ENCODE measurements at places on chromosomes 4 and X.

DNA sequence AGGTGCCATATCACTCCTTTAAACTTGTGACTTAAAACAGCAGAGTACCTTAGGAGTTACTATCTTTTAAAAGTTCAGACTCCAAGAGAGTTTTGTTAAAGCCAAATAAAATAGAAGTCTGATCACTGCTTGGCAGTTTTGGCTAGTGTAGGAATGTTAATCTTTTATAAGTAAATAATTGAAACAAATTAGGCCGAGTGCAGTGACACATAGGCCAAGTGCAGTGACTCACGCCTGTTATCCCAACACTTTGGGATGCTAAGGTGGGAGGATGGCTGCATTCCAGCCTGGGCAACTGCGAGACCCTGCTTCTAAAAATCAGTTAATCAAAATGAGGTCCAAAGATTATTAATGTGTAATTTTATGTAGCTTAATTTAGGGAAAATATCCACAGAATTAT, 37.2 kb downstream of the WDR44 start:
- DNase-seq: no peak

- no peak for DNase-seq
Measured at GRCh38 chr4:54659313-54659712, 1.6 kb downstream of the KIT start.

DNA sequence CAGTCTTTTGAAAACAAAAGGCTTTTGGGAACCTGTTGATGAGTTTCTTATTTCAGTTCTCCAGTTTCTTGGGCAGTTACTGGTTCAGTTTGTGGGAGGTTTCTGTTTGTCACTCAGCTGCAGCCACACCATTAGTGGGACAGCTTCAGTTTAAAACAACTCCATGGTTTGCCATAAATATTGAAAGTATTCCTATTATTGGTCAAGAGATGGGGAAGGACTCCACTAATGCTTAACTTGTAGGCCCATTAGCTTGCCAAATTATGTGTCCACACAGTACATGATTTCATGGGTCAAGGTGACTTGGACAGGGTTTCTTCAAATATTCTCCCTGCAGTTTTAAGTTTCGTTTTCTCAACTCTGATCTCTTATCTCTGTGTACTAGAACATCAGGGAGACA, 15.5 kb upstream of the ASIC5 start:
- no peak for DNase-seq

GRCh38 chr4:158810487-158811215, 41.8 kb downstream of the FNIP2 start:
- peak; percentile 86 for DNase-seq

DNA sequence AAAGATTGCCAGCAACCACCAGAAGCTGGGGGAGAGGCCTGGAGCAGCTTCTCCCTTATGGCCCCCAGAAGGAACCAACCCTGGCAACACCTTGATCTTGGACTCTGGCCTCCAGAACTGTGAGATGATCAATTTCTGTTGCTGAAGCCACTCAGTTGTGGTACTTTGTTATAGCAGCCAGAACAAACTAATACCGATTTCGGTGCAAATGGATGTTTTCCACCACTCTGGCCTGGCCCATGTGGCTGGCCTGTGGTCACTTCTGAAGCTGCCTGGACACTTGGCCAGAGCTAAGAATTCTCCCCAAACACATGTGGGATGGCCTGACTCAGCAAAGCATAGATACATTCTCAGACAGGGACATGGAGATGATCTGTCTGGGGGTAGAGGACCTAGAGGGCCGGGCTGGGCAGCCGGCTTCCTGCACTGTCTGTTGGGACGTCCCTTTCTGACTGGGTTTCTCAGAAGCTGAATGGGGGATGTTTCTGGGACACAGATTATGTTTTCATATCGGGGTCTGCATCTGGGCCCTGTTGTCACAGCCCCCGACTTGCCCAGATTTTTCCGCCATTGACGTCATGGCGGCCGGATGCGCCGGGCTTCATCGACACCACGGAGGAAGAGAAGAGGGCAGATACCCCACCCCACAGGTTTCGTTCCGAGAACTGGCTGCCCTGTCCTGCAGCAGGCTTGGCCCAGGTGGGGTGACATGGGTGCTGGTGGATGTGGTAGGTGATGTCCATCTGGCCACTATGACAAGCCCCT, 4.1 kb downstream of the FOXP3 start:
- no peak for DNase-seq

GRCh38 chr4:43049326-43049725, 156.8 kb downstream of the GRXCR1 start:
- DNase-seq: no peak
